Stimulated activated CD4-positive, alpha-beta T cell treated with anti-CD3 and anti-CD28 coated beads, Interleukin-1b, Interleukin-23, amount 100 ng/mL, for 24 hours (primary cell): ENCODE measurements at places on chromosomes 6 and 20.

DNA sequence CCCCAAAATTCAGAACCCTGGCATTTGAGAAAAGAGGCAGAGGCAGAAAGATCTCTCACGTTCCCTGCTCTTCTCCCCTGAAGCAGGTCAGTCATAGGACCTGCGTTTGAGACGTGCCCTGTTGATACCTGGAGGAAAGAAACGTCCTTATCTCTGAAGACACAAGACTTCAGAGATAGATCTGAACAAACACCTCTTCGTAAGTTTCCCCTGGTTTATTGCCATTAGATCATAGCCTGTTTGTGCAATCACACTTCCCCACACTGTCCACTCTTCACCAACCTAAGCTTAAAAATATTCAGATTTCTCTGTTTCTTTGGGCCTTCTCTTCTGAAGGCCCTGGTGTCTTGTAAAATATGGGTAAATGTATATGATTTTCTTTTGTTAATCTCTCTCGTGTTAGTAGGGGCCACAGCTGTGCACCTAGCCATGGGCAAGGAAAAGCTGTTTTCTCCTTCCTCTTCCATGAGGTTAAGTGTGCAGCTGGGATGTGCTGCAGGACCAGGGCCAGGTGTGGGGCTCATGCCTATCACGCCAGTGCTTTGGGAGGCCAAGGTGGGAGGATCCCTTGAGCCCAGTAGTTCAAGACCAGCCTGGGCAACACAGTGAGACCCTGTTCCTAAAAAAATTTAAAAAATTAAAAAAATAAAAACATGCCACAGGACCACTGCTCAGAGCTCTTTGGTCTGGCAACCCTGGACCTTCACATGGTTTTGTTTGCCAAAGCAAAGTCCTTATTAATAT is 4.7 kb upstream of the SLC22A2 start:
- DNase-seq, result no peak

GRCh38 chr6:160051390-160051789 is 70.2 kb upstream of the SLC22A1 start:
- no peak for DNase-seq

GRCh38 chr6:33114406-33114805 is 38.6 kb downstream of the HLA-DPB1 start:
- no peak for DNase-seq

- DNase-seq, result no peak
These were observed 49.4 kb downstream of the PIGU start for GRCh38 chr20:34627458-34627857.

- no peak for DNase-seq
These were observed 116.6 kb downstream of the JARID2 start for GRCh38 chr6:15362274-15363160.

- DNase-seq, result peak; percentile 34
These were observed 32.6 kb downstream of the C6orf15 start for GRCh38 chr6:31079656-31080261.

- DNase-seq, result peak; percentile 76
These were observed at the start of gene SRPK1 for GRCh38 chr6:35920793-35921732. Gene SRPK1, minus strand, starts transcription at chr6:35921098. Its CDS starts 42 bp downstream, at chr6:35921056.

DNA sequence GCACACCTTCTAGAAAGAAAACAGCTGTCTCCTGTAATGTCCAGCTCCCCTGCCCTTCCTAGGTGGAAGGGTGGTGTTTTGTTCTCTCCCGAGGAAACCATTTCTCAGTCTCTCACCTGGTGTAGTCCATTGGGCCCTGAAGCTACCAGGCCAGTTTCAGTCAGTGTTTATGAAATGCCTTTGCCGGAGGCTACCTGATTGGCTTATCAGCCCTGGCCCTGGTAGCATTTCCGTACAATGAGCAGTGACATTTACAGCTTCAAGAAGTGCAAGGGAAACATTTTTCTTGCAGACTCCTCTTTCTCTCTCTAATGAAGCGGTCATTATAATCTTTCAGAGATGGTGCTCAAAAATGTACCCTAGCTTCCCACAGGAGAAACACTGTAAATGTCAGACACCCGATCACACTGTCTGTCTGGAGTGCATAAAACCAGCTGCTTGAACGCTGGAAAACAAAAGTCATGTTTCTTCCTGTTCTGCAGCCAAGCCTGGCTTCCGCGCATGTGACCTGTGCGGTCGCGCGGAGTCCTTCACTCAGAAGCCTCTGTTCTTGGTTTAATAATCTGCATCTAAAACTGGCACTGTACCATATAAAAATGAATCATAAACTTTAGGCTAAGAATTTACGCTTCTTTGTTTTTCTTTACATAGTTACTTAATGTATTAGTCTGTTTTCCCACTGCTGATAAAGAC is 28.4 kb upstream of the SAYSD1 start:
- no peak for DNase-seq

DNA sequence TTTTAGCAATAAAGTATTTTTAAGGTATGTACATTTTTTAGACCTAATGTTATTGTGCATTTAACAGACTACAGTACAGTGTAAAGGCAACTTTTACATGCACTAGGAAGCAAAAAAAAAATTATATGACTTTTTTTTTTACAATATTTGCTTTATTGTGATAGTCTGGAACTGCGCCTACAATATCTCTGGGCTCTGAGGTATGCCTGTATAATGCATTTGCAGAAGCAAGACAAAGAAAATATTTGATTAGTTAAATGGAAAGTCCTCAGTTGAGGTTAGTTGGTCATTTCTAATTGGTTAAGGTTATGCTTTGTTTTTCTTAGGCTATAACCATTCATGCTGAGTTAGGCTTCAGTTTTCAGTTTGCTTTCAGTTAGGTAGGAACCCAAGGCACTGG is 46.9 kb upstream of the SMAP1 start:
- DNase-seq, result no peak

- no peak for DNase-seq
These were observed 1.2 kb upstream of the CLDN20 start for GRCh38 chr6:155262655-155263054.

- no peak for DNase-seq
These were observed 732 bp downstream of the HRH3 start for GRCh38 chr20:62219101-62219991.

DNA sequence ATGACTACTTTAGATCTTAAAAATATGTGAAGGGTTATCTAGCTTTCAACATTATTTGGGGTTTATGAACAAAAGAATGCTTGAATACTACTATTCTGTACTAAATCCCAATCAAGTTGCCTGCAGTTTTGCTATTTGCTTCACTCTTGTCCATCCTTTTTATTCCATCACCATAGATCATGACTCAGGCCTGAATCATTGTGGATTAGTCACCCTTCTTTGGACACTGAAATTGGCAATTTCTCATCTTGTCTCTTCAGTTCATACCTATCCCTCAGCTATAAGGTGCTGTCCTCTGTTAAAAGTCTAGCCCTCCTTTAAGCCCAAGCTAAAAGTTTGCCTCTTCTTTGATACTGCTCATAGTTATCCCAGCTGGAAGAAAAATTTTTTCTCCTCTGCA is 199.1 kb downstream of the CENPW start:
- no peak for DNase-seq

DNA sequence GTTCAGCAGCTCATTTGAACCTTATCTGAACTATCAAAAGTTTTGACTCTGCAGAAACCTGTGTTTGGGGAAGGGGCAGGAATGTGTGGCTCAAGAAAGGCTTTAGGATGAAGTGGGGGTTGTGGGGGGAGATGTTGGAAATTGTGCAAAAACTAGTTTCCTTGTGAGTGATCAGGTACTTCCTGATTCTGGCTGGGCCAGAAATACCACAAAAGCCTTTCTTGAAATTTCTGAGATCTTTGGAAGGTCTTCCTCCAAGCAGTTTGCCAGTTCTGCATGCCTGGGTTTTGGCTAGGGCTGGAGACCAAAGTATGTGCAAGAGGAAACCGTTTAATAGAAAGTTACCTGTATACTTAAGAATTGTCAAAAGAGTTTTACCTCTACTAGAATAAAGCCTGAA is 116.6 kb downstream of the BMP2 start:
- no peak for DNase-seq

GRCh38 chr6:137370871-137371633 is 123.1 kb downstream of the OLIG3 start:
- no peak for DNase-seq

DNA sequence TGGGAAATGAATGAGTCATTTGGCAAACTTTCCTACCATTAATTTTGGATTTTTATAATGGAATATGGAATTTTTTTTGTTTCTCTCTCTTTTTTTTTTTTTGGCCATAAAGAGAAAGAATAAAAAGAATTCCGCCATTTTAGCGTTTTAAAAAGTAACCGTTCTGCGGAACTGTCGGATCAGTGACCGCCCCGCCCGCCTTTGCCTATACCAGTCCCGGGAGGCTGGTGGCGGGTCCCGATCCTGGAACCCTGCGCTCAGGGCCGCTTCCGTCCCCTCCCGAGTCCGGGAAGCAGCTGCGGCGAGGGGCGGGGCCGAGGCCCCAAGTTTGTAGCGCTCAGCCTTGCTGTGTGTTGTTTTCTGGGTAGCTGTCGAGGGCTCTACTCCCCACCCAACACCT is 609 bp downstream of the L3MBTL1 start:
- DNase-seq, result no peak

DNA sequence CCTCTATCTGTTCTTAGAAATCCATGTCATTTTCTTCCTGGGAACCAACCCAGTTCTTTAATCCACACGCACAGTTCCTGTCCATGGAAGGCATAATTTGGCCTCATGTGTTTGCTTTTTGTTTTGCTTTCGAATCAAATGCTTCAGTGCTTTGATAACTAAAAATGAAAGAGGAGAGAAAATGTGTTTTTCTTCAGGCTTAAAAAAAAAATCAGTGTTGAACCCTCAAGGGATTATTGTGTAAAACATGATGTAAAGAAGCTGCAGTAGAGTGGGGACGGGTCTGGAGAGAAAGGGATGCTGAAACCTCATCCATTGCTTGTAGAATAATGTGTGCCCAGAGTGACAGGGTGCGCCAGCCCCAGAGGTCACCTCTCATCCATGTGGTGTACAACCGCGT is 197.5 kb upstream of the JARID2 start:
- no peak for DNase-seq

DNA sequence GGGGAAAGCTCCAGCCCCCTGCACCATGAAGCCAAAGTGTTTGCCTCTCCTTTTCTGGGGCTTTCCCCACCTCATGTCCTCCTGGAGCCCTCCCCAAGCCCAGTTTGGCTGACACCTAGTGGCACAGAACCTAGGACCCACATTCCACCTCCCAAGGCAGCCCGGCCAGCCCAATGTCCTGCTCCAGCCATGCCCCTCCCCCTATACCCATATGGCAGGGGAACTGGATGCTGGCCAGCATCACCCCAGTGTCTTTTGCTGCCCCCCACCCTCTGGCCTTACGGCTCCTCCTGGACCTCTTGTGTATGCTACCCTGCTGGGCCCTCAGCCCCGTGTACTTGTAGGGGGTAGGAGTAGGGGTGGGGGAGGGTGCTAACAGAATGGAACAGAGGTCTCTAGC is 170.1 kb downstream of the KIF6 start:
- DNase-seq, result no peak

- DNase-seq, result no peak
These were observed at the start of gene CFB for GRCh38 chr6:31945507-31946369. Gene CFB, plus strand, starts transcription at chr6:31946095. Its CDS starts 127 bp downstream, at chr6:31946222.

DNA sequence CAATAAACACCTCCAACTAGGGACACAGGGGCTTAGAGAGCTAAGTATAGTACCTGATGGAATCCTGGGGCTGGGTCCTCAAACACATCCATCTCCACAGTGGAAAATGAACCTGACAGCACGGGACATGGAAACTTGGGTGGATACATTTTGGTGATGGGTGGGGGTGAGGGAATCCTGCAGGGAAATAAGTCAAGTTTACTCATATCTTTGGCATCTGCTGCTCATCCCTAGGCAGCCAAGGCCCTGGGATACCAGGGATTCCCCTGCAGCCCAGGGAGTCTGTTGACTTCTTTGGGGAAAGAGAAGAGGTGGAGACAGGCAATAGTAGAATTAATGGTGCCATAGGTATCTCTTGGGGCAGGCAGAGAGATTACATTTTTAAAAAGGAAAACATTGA is 6.6 kb downstream of the APOBEC2 start:
- no peak for DNase-seq

- no peak for DNase-seq
These were observed 2.6 kb upstream of the SLC22A7 start for GRCh38 chr6:43295456-43295855.

- no peak for DNase-seq
These were observed 107.2 kb downstream of the ATP9A start for GRCh38 chr20:51660672-51661608.

DNA sequence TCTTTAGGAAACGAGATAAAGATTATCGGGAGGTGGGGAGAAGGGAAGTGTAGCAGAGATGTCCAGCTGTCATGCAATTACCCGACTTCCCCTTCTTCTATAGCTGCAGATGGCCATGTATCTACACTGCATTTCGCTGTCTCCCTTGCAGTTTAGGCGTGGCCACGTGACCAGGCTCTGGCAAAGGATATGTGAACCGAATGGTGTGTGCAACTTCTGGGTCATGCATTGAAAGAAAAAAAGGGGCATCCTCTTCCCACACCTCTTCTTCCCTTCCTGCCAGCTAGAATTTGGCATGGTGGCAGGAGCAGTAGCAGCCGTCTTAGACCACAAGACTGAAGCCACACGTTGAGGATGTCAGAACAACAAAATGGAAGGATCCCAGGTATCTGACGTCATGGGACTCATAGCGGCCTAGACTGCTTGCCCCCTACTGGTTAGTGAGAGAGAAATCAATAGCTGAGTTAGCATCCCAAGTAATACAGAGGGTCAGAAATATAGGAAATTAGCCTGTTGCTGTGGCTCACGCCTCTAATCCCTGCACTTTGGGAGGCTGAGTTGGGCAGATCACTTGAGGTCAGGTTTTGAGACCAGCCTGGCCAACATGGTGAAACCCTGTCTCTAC is 32.8 kb downstream of the TCF15 start:
- DNase-seq, result no peak

DNA sequence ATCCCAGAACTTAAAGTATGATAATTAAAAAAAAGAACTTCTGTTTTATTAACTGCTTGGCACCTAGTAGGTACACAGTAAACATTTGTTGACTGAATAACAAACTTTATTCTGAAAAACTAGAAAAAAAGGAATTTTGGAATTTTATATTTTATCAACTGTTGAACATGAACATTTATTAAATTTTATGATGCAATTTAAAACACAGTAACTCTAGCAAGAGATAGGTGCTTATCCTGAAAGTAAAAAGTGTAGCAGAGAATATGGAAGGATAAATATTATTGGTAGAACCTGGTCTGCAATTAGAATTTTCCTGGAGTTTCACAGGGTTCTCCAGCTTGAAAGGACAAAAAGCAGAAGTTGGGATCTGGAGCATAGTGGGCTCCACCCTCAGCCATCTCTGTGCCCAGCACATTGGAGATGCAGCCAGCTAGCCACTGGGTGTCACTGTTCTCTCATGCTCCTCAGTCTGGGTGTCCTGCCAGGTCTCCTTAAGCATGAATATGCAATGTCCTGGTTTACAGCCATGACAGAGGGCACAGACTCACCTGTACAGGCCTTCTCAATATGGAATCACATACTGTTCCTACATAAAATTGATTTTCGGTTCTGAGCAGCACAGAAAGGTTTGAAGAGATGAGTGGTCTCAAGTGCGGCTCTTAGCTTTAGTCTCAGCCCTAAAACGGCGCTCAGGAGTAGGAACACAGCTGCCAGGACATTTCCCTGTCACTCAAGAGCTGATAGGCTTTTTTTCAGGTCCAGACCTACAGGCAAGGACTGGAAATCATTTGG is 31.7 kb upstream of the IL20RA start:
- peak; percentile 25 for DNase-seq
